ENCODE measurements at places on chromosomes 1 and 21.
A peak's percentile ranks its signal among the peaks of the same experiment; 100 is the strongest.

DNA sequence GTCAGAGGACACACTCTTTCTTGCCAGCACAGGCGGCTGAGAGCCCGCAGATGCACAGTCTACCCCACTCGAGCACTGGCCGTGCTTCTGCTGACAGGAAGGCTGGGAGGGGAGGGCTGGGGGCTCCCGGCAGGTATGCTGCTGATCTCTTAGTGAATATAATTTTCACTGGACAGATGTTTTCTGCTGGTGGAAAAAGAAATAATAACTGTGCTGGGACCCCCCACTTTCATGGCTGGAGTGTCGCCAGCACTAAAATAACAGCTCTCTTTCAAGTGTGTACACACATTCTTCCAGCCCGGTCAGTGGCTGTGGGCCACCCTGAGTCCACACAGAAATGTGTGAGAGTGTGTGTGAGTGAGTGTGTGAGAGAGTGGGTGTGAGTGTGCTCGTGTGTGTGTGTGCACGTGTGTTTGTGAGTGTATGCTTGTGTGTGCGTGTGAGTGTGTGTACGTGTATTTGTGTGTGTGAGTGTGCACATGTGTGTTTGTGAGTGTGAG, 167.7 kb upstream of the USP24 start:
- DNase-seq, result no peak

DNA sequence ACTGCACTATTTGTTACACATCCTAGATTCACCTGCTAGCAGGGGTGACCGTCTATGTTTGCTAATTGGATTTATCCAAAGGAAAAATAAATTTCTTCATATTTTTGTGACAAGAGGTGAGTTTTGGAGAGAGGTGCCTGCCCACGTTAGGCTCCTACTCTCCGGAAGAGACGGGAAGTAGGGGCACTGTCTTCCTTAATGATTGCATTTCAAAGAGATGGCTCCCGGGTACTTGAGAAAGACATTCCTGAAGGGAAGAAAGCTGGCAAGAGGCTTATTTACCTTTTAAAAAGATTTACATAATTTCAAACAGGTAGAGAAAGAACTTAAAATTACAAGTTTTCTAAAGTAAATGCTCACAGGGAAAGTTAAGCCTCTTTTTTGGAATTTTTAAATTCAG, 18.7 kb upstream of the IL19 start:
- DNase-seq, result no peak

GRCh38 chr21:42291751-42292562, 23.3 kb downstream of the TFF3 start:
- DNase-seq, result no peak

GRCh38 chr1:110048923-110049601, 14.6 kb downstream of the STRIP1 start:
- DNase-seq, result no peak

GRCh38 chr1:113692824-113693431, 66.4 kb downstream of the PHTF1 start:
- no peak for DNase-seq

DNA sequence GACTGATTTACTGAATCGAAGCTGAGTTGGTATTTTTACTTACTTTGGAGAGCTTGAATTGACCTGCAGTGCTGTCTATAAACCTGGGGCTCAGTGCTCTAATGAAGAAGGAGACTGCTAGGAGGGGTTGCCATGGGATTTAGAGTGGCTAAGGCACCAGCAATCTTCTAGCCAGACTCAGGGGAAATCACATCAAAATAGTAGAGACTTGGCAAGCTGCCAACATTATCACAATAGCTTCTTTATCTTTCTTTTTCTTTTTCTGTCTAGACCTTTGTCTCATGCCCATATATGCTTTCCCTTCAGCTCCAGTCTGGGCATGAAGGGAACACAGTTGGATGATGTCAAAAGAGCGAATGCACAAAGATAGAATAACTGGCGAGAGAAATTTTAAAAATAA, 301.1 kb upstream of the DPYD start:
- DNase-seq, result no peak

DNA sequence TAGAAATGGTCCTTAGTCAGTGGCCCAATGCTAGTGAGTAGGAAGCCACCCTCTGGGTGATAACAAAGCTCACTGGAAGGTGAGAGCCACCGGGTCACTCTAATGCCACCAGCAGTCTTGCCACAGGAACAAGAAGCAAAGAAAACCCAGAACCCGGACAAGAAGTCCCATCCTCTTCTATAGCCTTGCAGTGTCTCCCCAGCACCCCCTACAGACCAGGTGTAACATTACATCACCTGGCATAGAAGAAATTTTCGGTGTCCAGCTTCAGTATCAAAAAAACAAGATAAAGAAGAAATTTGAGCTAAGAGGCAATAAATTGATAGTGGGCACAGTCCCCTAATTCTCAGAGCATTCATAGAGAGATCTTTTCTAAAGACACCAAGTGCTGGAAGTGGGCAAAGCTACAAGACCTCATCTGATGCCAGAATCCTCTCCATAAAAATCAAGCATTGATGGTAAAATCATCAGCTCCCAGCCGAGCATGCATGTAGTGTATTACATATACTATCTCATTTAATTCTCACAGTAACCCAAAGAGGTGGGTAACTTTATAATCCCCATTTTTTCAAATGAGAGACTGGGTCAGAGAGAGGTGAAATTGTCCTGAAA, 491.0 kb downstream of the MATN1 start:
- peak; percentile 5 for DNase-seq

GRCh38 chr1:243725075-243725474, 125.0 kb downstream of the AKT3 start:
- no peak for DNase-seq

- DNase-seq, result no peak
Observed at GRCh38 chr1:160325252-160325651, 17.8 kb downstream of the COPA start.

GRCh38 chr1:235913311-235913710, 46.6 kb upstream of the LYST start:
- DNase-seq, result no peak

- DNase-seq, result no peak
Observed at GRCh38 chr1:178520803-178521202, 7.9 kb downstream of the TEX35 start.

GRCh38 chr1:182718311-182718710, 33.9 kb upstream of the RGS8 start:
- no peak for DNase-seq

GRCh38 chr1:89822109-89822962, 1.5 kb downstream of the LRRC8D start:
- DNase-seq, result no peak

DNA sequence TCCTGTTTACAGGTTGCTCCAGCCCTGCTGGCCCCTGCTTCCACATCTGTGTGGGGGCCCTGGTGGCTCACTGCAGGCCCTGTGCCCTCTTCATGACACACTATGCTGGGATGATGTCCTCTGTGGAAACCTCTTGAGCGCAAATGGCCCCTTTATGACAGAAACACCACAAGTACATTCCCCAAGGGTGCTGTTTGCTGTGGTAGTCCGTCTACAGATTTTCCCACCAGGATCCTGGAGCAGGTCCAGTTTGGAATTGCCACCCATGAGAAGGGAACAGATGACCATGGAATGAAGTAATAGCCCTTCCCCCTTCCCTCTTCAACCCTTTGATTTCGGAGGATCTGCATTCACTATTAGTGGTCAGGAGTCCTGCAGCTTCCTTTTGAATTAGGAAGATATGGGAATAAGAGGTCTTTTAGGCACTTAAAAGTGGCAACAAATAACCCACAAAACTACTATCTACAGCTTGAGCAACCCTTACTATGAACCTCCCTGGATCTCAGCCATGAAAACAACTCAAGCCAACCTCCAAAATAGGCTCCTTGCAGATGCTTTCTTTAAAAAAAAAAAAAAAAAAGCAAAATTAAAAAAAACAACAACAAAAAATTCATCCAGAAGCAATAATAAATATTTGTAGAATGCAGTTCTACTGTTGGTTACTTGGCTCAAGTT, 121.9 kb upstream of the TSPAN2 start:
- DNase-seq, result no peak

DNA sequence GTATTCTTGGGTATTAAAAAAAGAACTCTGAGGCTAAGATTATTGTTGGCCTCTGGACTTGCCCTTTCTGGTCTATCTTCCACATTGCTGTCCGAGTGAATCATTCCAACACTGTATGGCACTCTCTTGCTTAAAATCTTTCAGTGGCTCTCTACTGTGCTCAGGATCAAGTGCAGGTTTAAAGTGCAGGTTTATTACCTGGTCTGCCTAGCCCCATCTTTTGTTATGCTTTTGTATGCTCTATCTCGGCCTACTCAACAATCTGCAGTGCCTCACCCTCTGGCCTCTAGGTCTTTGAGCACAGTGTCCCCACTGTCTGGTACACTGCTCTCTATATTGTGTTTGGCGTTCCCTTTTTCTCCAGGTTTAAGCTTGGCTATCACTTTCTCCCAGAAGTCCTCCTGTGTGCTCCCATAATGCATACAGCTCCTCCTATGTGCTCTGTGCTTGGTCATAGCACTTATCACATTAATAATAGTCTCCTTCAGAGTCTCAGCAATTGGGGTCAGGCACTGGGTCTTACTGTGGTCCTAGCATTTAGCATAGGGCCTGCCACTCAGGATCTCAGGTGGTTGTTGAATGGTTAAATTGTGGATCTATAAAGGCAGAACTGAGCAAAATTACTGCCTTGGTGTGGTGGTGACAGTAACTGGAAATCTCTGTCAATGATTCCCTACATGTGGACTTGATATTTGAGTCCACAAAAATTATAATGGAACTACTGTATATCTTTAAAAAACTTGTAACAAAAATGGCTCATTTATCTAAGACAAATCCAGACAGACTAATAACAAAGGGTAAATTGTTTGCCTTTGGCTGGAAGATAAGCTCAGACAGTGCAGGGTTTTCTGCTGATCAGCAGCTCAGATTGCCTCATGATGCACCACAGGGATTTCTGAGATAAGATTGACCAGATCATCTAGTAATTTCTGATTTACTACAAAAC, 10.6 kb upstream of the LDLRAD1 start:
- DNase-seq, result no peak

DNA sequence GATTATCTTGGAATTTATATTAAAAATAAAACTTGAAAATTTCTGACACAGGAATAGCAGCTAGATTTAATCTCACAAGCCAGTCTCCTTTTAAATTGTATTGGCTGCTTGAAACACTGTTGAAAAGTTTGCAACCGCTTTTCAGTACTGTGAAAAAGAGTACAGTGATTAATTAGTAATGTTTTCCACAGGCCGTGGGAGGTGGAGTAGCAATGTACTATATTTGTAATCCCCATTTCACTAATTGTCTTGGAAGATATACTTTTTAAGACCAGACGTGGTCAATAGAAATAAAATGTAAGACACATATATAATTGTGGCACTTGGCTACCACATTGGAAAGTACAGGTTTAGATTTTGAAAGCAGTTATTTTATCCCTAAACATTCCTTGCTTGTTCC, 40.8 kb upstream of the MYOCOS start:
- no peak for DNase-seq

DNA sequence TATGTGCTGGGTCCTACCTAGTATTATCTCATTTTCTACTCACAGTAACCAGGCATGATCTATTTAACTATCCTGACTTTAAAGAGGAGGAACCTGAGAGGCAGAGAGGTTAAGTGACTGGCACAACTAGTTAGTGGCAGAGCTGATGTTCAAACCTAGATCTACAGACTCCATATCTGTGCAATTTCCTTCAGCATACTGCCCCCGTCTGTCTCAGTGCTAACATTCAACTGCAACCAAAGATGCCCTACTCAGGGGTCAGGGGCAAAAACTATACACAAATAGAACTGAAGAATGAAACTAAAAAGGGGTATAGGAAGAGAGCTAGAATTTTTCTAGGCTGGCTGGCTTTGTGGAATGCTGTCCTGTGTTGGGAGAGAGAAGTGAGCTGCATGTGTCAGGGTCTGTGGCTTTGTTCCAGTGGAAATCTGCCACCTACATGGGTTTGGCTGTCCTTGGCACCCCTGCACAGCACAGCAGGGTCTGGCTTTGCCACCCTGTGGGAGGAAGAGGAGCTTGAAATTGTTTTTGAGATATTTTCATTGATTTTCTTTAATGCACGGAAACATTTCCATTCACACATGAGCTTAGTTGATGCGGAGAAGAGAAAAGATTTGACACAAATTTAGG, 368.5 kb downstream of the RPS6KC1 start:
- no peak for DNase-seq

Measured in activated naive CD8-positive, alpha-beta T cell treated with anti-CD3 and anti-CD28 coated beads for 36 hours (primary cell).